ENCODE measurements at places on chromosomes 6 and 20. TPM values are rescaled to one million over a fixed set of nuclear protein-coding genes. Genes with fewer than 3 reads are reported as not detected.

DOK5 gene
- total RNA-seq = not detected

DNA sequence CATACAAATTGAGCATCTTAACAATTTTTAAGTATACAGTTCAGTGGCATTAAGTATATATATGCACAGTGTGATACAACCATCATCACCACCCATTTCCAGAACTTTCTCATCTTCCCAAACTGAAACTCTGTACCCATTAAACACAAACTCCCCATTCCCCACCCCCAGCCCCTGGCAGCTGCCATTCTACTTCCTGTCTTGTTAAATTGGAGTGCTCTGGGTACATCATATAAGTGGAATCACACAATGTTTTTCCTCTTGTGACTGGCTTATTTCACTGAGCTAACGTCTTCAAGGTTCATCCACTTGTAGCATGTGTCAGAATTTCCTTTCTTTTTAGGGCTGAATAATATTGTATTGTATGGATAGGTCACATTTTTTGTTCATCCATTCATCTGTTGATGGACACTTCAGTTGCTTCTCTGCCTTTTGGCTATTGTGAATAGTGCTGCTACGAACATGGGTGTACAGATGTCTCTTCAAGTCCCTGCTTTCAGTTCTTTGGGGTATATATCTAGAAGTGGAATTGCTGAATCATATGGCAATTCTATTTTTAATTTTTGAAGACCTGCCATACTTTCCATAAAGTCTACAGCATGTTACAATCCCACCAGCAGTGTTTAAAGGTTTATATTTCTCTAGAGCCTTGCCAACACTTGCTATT lies 19.6 kb upstream of the RREB1 start:
- peaks cover 14% of the 10 kb centered on the region for H3K4me1 ChIP-seq
- DNase-seq = no peak
- H3K4me3 ChIP-seq = no peak overlapping the region
- no peaks in the 10 kb centered on the region for H3K36me3 ChIP-seq

- no peak for DNase-seq
- H3K27ac ChIP-seq = no peak overlapping the region
- H3K36me3 ChIP-seq = no peaks in the 10 kb centered on the region
- no peak overlapping the region for H3K4me3 ChIP-seq
Observed at GRCh38 chr6:107228754-107229153, 113.4 kb upstream of the BEND3 start.

DNA sequence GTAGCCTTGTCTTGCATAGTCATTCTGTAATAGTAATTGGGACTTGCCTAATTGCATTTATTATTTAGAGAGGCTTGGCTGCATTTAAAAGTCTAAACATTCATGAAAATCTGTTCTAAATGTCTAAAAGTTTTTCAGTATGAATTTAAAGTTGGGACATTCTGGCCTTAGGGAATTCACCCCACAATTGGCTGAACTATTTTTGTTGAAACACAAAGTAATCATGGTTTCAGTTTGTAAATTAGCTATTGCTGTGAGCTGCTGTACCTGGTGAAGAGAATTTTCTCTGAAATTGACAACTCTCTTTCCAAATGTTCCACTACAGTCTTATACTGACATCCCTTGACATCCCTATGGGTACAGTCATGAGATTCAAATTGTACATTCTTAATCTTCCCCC lies 253.0 kb downstream of the FARS2 start:
- DNase-seq = no peak
- H3K36me3 ChIP-seq = no peaks in the 10 kb centered on the region
- H3K4me3 ChIP-seq = no peak overlapping the region

GRCh38 chr6:26323525-26324294 lies 41.3 kb upstream of the BTN3A2 start:
- no peaks in the 10 kb centered on the region for H3K27me3 ChIP-seq
- no peak for DNase-seq
- H3K4me1 ChIP-seq = peaks cover 18% of the 10 kb centered on the region
- H3K36me3 ChIP-seq = no peaks in the 10 kb centered on the region
- H3K27ac ChIP-seq = no peak overlapping the region
- no peak overlapping the region for H3K4me3 ChIP-seq

PARD6B gene
- 2.6 TPM for total RNA-seq

DNA sequence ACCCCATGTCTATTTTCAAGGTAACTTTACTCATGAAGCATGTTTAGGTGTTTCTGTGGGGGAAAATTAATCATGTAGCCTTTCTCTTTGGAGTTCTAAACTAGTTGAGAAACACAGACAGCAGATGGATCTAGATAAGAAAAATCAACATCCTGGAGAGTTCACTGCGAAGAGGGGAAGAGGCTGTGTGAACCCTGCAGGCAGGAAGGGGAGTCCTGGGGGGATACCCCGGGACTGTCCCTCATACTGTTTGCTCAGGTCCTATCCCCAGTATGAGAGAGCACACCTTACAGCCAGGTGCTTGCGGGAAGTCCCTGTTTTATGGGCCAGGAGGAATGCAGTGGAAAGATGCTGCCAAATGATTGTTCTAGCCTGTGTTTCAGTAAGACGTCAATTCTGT lies 32.7 kb downstream of the CHMP4B start:
- H3K4me3 ChIP-seq = no peak overlapping the region
- H3K36me3 ChIP-seq = peaks cover 5% of the 10 kb centered on the region
- no peak for DNase-seq
- H3K27me3 ChIP-seq = no peaks in the 10 kb centered on the region

DNA sequence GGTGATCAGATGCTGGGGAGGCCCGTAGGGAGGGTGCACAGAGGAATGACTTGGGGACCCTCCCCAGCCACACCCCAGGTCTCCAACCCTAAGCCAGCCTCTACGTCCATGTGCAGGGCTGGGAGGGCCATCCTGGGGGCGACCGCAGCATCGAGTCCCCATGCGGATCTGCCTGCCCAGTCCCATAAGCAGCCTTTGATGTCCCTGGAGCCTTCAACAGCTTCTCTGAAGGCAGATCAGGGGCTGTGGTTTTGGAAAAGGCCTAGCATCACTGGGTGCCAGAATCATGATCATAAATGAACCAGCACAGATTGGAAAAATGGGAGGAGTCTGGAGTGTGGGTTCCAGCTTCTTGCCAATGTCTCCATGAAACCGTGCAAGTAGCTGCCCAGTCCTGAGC lies 22.9 kb downstream of the TOX2 start:
- no peak overlapping the region for H3K4me3 ChIP-seq
- no peaks in the 10 kb centered on the region for H3K36me3 ChIP-seq
- H3K27ac ChIP-seq = peak overlapping the region; percentile 6

CAP2 gene
- total RNA-seq = not detected

GRCh38 chr20:44112889-44113617 lies 73.9 kb downstream of the JPH2 start:
- no peak overlapping the region for H3K4me3 ChIP-seq
- no peak overlapping the region for H3K27ac ChIP-seq
- no peaks in the 10 kb centered on the region for H3K27me3 ChIP-seq
- DNase-seq = no peak
- H3K4me1 ChIP-seq = no peaks in the 10 kb centered on the region

GRCh38 chr6:43575105-43575771 lies 600 bp downstream of the XPO5 start:
- H3K27ac ChIP-seq = peak overlapping the region; percentile 53
- H3K27me3 ChIP-seq = no peaks in the 10 kb centered on the region
- peak; percentile 68 for DNase-seq
- H3K36me3 ChIP-seq = peaks cover 30% of the 10 kb centered on the region
- peaks cover 27% of the 10 kb centered on the region for H3K4me1 ChIP-seq

ENPP1 gene
- total RNA-seq = 1.1 TPM

DNA sequence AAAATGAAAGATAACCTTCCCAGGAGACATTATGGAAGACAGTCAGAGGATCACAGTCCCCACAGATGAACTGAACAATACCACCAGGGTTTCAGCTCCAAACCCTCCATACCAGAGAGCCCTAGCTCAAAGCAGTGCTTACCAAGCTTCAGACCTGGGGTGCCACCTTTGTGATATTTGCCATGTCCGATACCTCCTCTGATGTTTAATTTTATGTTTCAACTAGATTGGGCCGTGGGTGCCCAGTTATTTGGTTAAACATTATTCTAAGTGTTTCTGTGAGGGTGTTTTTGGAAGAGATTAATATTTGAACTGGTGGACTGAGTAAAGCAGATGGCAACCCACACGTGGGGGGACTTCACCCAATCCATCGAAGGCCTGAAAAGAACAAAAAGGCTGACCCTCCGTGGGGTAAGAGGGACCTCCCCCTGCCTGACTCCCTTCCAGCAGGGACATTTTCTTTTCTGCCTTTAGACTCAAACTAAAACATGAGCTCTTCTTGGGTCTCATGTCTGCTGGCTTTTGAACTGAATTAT lies 11.8 kb downstream of the SCML4 start:
- H3K4me1 ChIP-seq = no peaks in the 10 kb centered on the region
- no peaks in the 10 kb centered on the region for H3K36me3 ChIP-seq
- no peak overlapping the region for H3K27ac ChIP-seq

GRCh38 chr6:2725999-2726567 lies 24.6 kb downstream of the MYLK4 start:
- H3K27me3 ChIP-seq = no peaks in the 10 kb centered on the region
- H3K4me3 ChIP-seq = no peak overlapping the region
- peaks cover 22% of the 10 kb centered on the region for H3K4me1 ChIP-seq
- no peaks in the 10 kb centered on the region for H3K36me3 ChIP-seq
- no peak overlapping the region for H3K27ac ChIP-seq
